CD8-positive, alpha-beta T cell (primary cell): ENCODE measurements at places on chromosomes 2 and 18.

GRCh38 chr2:7070483-7070882, 153.3 kb downstream of the RNF144A start:
- DNase-seq = no peak

DNA sequence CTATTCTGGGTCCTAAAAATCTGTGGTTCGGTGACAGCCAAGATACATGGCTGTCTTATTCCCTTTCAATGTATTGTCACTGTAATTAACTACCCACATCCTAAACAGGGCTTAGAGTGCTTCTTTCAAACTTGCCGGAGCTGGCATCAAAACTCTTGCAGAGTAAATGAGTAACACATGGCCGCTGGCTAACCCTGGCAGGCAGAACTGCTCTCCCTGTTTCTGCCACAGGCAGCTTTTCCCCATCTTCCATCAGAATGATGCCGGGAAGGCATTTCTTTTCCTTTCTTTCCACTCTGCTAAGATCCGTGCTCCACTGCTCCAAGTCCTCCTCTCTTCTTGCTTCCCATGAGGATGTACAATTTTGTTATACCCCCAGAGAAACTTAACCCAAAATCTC, 54.8 kb upstream of the PTPRM start:
- no peak for DNase-seq

DNA sequence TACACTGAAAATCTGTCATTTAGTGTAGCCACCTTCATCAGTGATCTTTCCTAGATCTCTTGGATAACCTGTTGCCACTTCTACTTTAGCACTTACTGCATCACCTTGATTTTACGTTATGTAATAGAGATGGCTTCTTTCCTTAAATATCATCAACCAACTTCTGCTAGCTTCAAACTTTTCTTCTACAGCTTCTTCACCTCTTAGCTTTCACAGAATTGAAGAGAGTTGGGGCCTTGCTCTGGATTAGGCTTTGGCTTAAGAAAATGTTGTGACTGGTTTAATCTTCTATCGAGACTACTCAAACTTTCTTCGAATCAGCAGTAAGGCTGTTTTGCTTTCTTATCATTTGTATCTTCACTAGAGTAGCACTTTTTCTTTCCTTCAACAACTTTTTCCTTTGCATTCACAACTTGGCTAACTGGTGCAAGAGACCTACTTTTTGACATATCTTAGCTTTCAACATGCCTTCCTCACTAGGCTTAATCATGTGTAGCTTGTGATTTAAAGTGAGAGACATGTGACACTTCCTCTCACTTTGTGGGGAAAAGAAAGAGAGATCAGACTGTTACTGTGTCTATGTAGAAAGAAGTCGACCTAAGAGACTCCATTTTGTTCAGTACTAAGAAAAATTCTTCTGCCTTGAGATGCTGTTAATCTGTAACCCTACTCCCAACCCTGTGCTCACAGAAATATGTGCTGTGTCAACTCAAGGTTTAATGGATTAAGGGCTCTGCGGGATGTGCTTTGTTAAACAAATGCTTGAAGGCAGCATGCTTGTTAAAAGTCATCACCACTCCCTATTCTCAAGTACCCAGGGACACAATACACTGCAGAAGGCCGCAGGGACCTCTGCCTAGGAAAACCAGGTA, 99.6 kb downstream of the ATL2 start:
- DNase-seq = no peak

- DNase-seq = peak; percentile 56
Observed at GRCh38 chr2:96485751-96486651, 19.2 kb downstream of the NEURL3 start.

DNA sequence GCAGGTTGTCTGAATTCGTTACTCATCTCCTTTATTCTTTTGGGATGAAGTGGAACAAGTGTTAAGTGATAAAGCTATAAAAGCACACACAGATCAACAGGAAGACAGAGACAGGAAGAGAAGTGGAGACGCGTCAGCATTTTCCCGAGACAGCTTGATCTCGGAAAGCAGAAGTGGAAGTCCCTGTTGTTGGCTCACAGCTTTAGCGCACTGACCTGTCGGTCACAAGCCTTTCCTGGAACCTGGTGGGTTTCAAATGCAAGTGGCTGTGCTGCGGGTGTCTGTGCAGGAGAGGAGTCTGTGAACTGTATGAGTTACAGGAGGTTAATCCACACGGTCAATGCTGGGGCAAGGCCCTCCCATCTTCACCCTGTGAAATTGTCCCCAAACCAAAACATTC, 116.6 kb upstream of the PELI1 start:
- no peak for DNase-seq

DNA sequence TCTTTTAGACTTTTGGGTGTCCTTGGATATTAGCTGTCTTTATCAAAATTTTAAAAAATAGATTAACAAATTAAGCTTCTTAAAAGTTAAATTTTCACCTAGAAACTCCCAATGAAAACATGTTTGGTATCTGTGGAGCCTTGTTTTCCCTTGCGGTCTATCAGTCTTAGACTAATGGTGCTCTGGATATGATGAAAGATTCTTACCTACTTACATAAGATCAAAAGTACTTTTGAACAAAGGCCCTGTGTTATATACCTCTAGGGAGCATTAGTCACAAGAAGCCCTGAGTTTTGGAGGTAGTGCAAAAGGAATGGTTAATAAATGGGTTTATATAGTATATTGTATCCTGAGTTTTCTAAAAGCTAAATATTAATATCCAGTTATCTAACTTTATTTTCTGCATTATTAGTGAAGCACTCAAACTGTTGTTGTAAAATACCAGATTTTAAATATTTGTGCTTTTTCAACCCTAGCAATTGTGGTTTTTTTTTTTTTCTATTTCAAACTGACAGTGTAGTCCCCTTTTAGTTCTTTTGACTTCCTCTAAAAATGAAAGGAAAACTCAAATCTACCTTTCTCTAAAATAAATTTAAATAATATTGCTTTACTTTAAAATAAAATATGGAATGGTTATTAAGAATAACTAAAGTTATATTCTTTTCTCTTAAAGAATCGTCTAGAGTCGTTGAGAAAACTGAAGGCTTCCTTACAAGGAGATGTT, 18.1 kb downstream of the NDC80 start:
- DNase-seq = no peak

DNA sequence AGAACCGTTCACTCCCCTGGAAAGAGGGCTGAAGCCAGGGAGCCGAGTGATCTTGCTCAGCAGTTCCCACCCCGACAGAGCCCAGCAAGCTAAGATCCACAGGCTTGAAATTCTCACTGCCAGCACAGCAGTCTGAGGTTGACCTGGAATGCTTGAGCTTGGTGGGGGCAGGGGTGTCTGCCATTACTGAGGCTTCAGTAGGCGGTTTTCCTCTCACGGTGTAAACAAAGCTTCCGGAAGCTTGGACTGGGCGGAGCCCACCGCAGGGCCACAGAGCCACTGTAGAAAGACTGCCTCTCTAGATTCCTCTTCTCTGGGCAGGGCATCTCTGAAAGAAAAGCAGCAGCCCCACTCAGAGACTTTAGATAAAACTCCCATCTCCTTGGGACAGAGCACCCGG, 180.8 kb downstream of the WDR7 start:
- no peak for DNase-seq

GRCh38 chr2:51673628-51674027, 641.7 kb upstream of the NRXN1 start:
- DNase-seq = no peak

GRCh38 chr2:142915502-142915901, 38.0 kb downstream of the KYNU start:
- no peak for DNase-seq

- DNase-seq = no peak
Observed at GRCh38 chr2:72051971-72052505, 95.6 kb downstream of the CYP26B1 start.

- DNase-seq = no peak
Observed at GRCh38 chr2:71462056-71462605, 8.8 kb downstream of the DYSF start.

DNA sequence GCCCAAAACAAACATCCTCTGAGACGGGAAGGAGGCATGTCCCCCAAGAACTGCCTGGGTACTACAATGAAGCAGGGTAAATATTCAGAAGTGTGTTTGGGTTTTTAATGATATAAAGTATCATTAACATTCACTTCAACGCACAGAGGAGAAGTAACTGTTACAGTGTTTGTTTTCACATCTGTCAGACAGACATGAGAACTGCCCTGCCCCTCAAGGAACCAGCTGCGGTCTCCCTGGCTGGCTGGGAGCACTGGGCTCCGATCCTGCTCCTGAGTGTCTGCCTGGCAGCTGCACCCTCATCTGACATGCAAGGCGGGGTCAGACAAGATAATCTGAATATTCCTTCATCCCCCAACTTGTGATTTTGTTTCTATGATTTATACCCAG, 75.6 kb downstream of the MBP start:
- no peak for DNase-seq

DNA sequence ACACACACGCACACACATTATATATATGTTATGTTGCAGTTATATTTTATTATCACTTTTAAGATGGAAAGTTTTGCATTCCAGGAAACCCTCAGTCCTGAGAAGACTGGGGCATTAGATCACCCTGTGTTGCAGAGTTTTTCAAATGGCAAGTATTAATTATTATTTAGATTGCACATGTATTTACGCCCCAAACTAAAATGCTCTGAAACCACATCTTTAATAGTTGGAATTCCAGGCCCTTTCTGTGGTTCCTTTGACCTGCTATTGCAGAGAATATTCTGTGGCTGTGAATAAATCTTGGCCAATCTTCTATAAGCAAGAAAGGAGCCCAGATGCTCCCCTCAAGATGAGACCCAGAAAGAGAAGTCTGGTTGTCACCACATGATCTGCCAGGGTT, 427.0 kb upstream of the TNP1 start:
- no peak for DNase-seq

GRCh38 chr18:65938592-65939372, 188.0 kb downstream of the CDH7 start:
- DNase-seq = no peak

- peak; percentile 29 for DNase-seq
Observed at GRCh38 chr2:121649149-121649595, at the start of gene CLASP1. Gene CLASP1 (minus strand): TSS chr2:121649462. CDS start chr2:121605895, 43,567 bp downstream.

- DNase-seq = peak; percentile 86
Observed at GRCh38 chr2:233867993-233868532, at the start of gene MSL3B. Gene MSL3B (minus strand): TSS chr2:233868386.

DNA sequence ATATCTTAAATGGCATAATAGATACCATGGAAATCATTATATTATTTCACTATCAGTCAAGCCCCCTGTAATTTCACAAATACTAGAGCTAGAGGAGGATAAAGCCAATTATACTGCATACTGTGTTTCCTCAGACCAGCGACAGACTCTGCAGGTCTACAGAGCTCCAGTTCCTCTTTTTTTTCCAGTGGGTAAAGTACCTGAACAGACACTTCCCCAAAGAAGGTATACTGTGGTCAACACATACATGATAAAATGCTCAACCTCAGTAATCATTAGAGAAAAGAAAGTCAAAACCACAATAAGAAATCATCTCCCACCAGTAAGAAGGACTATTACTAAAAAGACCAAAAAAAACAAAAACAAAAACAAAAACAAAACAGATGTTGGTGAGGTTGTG, 44.6 kb downstream of the SCN7A start:
- DNase-seq = no peak

GRCh38 chr2:175599966-175600831, 401.9 kb downstream of the LNPK start:
- DNase-seq = no peak

DNA sequence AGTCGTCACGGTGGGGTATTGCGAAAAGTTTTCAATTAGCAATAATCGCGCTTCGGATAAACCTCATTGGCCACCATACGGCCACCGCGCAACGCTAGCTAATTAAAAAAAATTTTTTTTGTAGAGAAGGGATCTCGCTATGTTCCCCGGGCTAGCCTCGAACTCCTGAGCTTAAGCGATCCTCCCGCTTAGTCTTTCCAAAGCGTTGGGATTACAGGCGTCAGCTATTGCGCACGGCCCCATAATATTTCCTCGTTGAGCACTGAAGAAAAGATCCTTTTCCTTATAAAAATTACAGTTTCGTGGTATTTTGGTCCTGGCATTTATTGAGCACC, 759 bp upstream of the ACTR1B start:
- DNase-seq = no peak

GRCh38 chr18:12862467-12862866, 21.6 kb downstream of the PTPN2 start:
- no peak for DNase-seq

DNA sequence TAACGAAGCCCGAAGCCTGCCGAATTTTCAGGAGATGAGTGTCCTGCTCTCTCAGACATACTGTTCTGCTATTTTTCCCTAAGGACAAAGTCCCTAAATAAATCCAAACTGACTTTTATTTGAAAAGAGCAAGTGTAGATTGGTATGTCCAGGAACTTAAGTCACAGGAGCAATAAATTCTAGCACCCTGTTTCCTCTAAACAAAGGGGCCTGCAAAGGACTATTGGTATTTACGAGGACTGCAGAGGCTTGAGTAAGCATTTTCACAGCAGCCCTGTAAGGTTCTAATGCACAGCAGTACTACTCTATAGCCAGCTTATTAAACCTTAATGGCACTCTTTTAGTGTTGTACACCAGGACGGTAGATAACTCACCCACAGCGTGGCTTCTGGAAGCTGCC, 740.3 kb downstream of the NRXN1 start:
- no peak for DNase-seq

GRCh38 chr2:67008155-67008554, 389.0 kb upstream of the ETAA1 start:
- DNase-seq = no peak

DNA sequence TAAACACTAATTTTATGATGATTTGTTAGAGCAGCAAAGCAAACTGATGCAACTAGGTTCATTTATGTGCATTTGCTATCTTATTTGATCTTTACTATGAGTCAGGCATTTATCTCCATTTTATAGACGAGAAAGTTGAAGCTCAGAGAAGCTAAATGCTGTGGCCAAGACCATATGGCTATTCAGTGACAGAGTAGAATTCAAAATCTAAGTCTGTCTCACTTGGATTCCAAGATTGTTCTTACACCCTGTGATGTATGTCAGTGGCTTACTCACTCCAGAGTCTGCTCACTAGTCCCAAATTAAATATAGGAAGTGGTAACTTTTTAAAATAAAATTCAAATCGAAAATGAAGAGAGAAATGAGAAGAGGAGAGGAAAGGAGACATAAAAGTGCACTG, 114.0 kb upstream of the DDX18 start:
- DNase-seq = no peak

GRCh38 chr2:48105848-48106247, 199.6 kb upstream of the FBXO11 start:
- no peak for DNase-seq
